ENCODE measurements at places on chromosomes 7 and 10.

DNA sequence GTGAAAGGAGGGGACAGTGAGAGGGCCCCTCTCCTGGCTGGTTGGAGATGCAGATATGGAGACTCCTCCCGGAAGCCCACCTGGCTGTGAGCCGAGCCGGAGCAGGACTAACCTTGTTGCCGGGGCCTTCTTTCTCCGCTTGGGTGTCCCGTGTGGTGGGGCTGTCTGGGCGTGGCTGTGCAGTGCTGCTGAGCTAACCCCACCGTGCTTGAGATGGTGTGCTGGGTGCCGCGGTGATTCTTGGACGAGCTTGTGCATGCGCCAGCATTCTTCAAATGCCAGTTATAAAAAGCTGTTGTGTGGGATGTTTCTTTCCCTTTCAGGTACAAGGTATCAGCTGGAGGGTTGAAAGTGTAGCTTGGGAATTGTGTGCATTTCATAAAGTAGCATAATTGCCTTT is 48.8 kb downstream of the DAGLB start:
- no peak for DNase-seq

GRCh38 chr7:33428415-33428814 is 299.1 kb downstream of the BBS9 start:
- DNase-seq, result no peak

- DNase-seq, result peak; percentile 85
These were observed at the start of gene GIMAP1 for GRCh38 chr7:150716368-150716767. GIMAP1 (plus strand) TSS chr7:150716613; CDS start chr7:150719048, 2,435 bp downstream.

DNA sequence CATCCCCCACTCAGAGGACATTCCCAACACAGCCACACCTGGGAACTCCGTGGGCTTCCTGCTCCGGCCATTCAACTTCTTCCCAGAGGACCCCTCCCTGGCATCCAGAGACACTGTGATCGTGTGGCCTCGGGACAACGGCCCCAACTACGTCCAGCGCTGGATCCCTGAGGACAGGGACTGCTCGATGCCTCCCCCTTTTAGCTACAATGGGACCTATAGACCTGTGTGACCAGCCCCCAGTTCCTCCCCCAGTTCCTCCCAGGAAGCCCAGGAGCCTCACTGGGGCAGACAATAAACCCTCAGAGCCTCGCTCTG is 8.6 kb downstream of the AOC1 start:
- peak; percentile 34 for DNase-seq

- DNase-seq, result no peak
These were observed 176.0 kb upstream of the MYO3A start for GRCh38 chr10:25758041-25758457.

DNA sequence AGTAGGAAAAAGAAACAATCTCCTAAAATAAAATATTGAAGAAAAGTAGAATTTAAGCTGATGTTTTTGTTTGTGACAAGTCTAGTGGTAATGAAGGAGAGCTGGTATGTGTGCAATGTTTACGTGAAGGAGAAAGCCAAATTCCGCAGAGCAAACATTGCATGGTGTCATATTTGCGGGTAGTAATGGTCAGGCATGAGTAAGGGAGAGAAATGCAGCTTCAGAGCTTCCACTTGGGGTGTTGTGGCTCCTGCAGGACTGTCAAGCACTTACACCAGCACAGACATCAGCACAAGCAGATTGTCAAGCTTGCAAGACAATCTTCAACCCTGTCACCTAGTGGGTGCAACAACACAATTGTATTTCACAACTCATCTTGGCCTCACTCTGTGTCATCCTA is 136.5 kb upstream of the ETV1 start:
- DNase-seq, result no peak

DNA sequence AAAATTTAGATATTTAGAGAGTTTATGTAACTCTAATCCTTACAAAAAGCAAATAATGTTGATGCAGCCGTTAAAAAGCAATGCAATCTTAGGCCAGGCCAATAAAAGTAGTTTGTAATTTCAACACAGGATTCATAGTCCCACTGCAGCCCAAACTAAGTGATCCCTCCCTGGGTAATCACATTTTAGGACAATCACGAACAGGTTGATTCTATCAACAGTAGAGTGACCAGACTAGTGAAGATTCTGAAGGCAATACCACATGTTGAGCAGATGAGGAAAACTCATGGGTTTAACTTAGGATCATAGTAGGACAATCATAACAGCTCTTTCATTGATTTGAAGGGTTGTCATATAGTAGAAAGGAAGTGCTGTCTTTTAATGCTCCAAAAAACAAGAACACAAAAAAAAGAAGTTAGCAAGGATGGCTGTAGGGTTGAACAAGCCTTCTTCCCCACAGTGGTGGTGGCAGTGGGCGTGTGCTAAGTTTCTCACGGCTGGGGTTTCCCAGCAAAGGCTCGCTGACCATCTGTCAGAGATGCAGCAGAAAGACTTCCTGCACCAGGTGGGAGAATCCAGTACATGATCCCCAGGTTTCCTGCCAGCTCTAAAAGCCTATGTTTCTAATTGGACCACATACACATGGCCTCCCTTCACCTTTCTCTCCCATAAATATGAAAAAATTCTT is 212.2 kb downstream of the CHRM2 start:
- DNase-seq, result no peak

- no peak for DNase-seq
These were observed 412.2 kb upstream of the ZMIZ1 start for GRCh38 chr10:78656417-78657162.

DNA sequence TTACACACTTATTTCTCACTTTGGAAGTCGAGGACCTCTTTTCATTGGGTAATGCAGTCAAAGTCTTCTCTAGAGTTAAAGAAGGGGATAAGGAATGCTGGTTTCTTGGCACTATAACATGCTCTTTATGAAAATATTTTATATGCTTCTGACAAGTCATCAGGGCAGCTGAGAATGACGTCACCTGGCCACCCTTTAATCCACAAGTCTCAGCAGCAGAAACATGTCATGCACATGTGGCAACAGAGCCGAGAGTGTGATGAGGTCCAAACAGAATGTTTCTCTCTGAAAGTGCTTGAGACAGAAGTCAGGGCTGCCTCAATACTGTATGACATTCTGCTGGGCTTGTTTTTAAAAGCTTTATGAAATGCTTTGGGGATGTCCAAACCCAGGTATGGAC is 63.5 kb upstream of the C10orf90 start:
- DNase-seq, result no peak

DNA sequence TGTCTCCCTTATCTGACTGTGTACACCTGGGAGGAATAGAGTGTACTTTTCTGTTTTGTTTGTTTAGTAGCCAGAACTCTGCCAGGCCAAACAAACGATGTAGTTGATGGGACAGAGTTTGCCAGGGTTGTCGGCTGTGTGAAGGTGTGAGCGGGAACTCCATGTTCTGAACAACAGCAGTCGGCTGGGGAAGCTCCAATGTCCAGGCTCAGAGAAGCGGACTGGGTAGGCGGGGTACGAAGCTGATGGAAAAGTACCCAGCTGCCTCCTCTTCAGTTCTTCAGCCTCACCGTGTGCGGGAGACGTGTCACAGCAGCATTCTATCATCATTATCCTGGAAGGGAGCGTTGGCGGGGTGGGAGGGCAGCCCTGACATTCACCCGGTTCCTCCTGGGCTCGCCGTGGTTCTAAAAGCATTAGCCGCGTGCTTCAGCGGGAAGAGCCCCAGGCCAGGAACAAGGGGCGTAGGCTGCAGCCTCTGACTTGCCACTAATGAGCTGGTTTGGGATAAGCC is 52.9 kb downstream of the PFKFB3 start:
- DNase-seq, result no peak

DNA sequence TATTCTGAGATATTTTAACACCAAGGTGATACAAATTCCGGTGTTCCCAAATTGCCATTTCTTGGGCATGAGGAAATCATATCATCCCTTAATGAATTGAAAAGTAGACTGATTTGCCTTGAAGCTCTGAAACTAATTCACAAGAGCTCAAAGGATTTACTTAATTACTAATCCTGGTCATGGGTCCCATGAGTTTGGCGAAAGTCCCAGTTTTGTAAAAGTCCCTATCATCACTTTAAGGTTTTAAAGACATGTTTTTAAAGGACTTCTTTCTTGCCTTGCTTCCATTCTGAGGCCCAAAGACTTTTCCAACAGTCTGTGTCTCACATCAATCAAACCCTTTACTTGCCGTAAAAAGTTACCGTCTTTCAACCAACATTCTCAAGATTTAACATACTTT is 377.9 kb downstream of the DNAJB9 start:
- no peak for DNase-seq

- DNase-seq, result no peak
These were observed 40.9 kb downstream of the CALML5 start for GRCh38 chr10:5458425-5458824.

DNA sequence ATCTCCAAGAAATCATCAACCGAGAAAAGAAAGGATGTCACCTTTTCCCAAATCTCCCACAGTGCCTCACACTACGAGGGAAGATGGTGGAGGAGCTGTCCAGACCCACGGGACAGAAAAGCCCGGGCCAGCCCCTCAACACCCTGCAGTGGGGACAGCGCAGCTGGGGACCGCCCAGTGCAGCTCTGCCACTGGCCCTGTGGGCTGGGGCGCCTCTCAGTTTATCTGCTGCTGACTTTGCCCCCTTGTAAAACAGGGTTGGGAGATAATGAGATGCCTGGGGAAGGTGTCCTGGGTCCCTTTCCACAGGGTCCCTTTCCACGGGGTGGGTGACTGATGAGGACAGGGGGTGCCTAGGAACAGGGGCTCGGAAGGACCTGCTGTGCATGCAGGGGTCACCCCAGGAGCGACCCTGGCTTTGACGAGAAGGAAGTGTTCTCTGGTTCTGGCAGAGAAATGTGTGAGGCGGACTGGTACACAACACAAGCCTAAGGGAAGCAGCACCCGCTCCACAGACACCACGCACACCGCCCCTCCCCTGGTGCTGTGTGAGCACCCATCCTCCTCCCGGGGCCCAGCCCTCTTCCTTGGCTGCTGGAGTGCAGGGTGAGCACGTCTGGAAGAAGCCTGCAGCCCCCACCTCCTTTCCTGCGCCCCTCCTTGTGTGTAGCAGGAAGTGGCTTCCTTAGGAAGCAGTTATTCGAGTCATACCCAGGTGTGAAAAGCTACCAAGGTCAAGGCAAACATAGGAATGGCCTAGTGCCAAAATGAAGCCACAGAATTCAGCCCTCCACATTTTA is 339.9 kb downstream of the DNAJB6 start:
- no peak for DNase-seq

DNA sequence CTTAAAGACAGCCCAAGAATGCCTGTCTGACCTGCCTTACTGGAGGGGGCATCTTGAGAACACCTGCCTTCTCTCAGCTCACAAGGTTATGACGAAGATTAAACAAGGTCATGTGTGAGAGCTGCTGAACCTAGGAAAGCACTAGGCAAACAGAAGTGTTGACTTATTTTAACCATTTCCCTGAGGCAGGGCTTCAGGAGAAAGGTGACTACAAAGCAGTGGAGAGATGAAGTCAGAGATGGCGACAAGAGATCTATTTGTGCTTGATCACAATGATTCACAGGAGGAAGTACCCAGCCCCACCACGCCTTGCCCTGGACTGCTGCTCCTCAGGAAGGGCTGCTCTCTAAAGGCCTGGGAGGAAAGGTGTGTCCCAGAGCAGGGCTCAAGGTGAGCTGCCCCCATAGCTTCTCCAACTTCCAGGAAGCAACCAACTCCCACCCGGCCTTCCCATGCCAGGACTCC is 27.8 kb downstream of the STN1 start:
- DNase-seq, result no peak

- DNase-seq, result no peak
These were observed 922 bp upstream of the MYO1G start for GRCh38 chr7:44979481-44980392.

GRCh38 chr10:131745591-131745990 is 155.2 kb upstream of the PPP2R2D start:
- DNase-seq, result no peak

GRCh38 chr7:44278451-44279161 is 46.8 kb downstream of the CAMK2B start:
- DNase-seq, result no peak

GRCh38 chr10:125201108-125201524 is 40.8 kb upstream of the CTBP2 start:
- DNase-seq, result no peak

DNA sequence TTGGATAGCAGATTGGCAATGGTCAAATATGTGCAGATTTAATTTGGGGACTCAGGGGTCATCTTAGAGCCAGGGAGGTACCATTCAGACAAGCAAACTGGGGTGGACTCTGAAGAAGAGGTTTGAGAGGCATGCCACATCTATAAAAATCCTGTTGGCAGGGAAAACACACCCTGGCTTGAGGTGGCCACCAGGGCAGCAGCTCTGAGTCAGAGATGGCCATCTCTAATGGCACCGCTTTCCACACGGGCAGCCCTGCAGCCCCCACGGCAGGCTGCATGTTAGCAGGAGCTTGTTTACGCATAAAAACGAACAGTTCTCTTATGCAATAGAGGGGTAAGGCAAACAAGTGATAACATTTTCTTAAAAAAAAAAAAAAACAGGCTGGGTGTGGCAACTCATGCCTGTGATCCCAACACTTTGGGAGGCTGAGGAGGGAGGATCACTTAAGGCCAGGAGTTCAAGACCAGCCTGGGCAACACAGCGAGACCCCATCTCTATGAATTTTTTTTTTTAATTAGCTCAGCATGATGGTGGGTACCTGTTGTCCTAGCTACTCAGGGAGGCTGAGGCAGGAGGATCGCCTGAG is 14.9 kb downstream of the DLG5 start:
- DNase-seq, result no peak

GRCh38 chr7:30460246-30460633 is 18.3 kb downstream of the NOD1 start:
- DNase-seq, result no peak

GRCh38 chr7:19161671-19162070 is 16.4 kb upstream of the FERD3L start:
- DNase-seq, result no peak

DNA sequence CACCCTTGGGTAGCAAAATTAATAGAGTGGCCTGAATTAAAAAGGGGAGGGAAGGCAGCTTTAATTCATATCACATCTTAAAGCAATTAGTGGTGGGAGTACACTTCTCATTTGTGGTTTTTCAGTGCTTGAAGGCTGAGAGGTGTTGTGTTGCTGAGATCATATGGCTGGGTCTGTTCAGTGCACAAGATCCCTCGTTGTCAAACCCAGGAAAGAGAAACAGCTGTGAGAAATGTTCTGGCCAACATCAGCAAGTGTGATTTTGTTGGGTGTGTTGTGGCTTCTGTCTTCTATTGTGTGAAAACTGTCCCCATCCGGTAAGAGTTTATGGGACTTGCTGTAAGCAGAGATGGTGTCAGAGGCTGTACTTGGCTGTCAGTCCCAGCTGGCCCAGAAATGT is 197.9 kb upstream of the BMPER start:
- DNase-seq, result no peak

DNA sequence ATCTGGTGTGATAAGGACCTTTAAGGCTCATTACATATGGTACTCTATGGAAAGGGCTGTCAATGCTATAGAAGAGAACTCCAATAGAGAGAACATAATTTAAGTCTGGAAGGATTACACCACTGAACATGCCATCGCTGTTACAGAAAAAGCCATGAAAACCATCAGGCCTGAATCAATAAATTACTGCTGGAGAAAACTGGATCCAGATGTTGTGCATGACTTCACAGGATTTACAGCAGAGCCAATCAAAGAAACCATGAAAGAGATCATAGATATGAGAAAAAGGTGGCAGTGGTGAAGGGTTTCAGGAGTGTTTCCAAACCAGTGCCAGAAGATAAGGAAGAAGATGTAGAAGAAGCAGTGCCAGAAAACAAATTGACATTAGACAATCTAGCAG is 18.9 kb upstream of the GPR22 start:
- DNase-seq, result no peak

GRCh38 chr10:6647811-6648526 is 67.9 kb upstream of the PRKCQ start:
- DNase-seq, result peak; percentile 79

Measured in CD8-positive, alpha-beta T cell (primary cell).